ENCODE measurements at places on chromosomes 1 and 21.

DNA sequence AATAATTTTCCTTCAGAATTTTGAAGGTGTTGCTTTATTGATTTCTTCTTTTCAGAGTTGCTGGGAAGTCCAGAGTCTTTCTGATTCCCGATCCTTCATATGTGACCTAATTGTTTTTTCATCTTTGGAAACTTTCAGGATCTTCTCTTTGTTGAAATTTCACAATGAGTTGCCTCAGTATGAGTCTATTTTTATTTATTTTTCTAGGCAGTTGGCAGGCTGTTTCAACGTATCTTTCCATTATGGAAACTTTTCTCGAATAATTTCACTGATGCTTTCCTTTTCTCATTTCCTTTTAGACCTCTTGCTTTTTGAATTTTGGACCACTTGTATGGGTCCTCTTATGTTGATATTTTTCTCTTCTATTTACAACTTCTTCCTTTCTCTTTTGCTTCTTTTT is 354.3 kb downstream of the TGFB2 start:
- DNase-seq: no peak

DNA sequence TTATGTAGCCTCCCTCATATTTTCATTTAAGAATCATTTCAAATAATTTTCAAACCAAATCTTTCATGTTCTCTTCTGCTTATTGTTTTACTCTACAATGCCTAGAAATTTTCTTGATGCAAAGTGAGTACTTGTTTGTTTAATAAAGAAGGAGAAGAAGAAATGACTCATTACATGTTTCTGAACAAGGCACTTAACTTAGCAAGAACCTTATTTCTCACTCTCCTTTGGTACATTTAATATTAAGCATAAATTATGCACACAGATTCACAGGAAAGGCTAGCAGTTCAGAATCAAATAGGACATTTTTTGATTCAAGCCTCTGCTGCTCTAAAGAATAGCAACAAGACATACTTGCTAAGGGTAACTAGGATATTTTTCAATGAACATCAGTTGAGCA is 9.1 kb downstream of the SCYL3 start:
- no peak for DNase-seq

- no peak for DNase-seq
These were observed 20.8 kb downstream of the LRRC8B start for GRCh38 chr1:89545264-89546038.

DNA sequence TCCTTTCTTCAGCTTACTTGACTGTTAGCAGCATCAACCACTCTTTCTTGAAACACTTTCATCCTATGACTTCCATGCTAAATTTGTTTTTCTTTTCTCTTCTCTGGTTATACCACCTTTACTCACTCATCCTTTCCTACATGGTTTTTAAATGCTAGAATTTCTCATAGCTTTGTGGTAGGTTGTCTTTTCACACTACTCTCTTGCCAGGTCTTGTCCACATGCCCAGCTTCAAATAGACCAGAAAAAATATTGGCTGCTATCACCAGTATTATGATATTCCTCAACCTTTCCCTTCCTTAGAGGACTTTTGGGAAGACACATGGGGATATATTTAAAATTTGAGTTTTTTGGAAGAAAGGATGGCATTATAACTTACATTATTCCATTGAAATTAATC is 48.8 kb downstream of the PPP1R12B start:
- no peak for DNase-seq

DNA sequence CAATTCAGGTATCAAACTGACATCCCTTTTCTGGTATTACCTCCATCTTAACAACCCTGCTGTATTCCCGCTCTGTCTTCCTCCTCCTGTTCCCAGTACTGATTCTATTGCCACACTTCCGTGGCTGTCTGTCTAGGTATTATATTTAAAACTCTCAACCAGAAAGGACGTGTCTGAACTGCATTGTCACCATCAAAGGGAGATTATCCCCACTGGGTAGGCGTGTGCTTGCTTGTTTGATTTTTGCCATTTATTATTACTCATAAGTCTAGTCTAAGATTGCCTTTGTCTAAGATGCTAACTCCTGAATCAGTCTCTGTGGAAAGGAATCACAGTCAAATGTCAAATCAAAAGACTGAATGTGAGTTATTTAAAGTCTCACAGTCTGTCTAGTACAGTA is 650.1 kb downstream of the KCNT2 start:
- DNase-seq: no peak

GRCh38 chr1:3405974-3406867 is 48.2 kb upstream of the ARHGEF16 start:
- DNase-seq: no peak

GRCh38 chr1:32044234-32044633 is 28.5 kb upstream of the TMEM39B start:
- no peak for DNase-seq

GRCh38 chr1:16276302-16277030 is 39.5 kb upstream of the CPLANE2 start:
- DNase-seq: no peak

DNA sequence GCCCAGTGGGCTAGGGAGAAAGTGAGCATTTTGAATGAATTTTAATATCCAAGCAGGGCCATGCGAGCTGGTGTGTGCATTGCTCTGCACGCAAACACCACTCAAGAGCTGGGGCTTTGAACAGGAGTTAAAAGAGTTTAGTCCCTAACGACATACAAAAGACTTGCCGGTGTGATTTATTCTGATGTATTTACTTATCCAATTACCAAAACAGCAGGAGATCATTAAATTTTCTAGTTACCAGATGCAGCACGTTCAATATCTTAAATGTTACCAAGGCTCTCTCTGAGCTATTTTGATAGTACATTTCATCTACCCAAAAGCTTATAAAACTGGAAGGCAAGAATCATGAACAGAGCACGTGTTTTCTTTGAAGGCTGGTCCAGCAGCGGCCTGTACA is 30.0 kb upstream of the DMRTA2 start:
- DNase-seq: no peak

DNA sequence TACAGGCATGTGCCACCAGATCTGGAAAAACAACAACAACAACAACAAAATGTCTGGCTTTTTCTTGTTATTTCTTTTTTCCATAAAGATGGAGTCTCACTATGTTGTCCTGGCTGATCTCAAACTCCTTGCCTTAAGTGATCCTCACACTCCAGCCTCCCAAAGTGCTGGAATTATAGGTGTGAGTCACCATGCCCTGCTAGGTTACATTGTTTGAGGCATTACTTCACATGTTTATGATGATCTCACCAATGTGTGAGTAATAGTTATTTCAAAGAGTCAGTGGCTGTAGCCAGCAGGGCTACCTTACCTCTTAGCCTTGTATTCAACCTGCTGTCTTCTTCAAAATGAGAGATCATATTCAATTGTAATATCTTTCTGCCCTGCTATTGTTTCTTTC is 445.7 kb downstream of the AMY1C start:
- no peak for DNase-seq

GRCh38 chr1:99535470-99536164 is 110.3 kb upstream of the PALMD start:
- DNase-seq: no peak

- no peak for DNase-seq
These were observed 10.8 kb downstream of the PIGP start for GRCh38 chr21:37061926-37062592.

Measured in amygdala (tissue), 56 donors.